ENCODE measurements at places on chromosomes 7 and 10. TPM values are rescaled to one million over a fixed set of nuclear protein-coding genes. Genes with fewer than 3 reads are reported as not detected.

The CHAT gene
- 7.4 TPM for total RNA-seq

The SLC39A12 gene
- 0.54 TPM for total RNA-seq

The HMX2 gene
- total RNA-seq: not detected

The CDC14C gene
- total RNA-seq: not detected

The GFRA1 gene
- total RNA-seq: 30.4 TPM

The ETV1 gene
- total RNA-seq: 44.5 TPM

The NPSR1 gene
- total RNA-seq: 4.4 TPM

The UFSP1 gene
- 2.3 TPM for total RNA-seq

- DNase-seq: no peak
These were observed 14.8 kb upstream of the INPP5A start for GRCh38 chr10:132522521-132523411.

DNA sequence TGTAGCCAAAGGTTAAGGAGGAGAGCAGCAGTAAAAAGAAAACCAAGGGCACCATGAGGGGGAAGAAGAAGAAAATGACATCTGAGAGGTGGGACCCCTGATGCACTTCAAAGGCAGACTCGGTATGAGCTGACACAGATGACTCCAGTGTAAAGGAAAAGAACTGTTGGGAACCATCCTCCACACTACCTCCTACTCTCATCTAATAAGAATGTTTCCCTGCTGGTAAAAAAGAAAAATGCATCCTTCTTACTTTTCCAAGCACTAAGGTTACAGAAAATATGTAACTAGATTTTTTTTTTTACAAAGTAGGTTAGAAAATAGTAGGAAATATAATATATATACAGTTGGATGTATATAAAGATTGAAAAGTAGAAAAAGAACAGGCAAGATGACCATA is 16.9 kb downstream of the TAS2R41 start:
- no peak for DNase-seq

GRCh38 chr7:23530405-23530804 is 1.4 kb downstream of the TRA2A start:
- DNase-seq: peak; percentile 16

GRCh38 chr10:46028584-46029460 is 1.6 kb downstream of the NCOA4 start:
- peak; percentile 29 for DNase-seq

GRCh38 chr10:28505359-28505959 is 27.5 kb upstream of the WAC start:
- DNase-seq: peak; percentile 53

- DNase-seq: no peak
These were observed 6.5 kb downstream of the UROS start for GRCh38 chr10:125816548-125816947.

DNA sequence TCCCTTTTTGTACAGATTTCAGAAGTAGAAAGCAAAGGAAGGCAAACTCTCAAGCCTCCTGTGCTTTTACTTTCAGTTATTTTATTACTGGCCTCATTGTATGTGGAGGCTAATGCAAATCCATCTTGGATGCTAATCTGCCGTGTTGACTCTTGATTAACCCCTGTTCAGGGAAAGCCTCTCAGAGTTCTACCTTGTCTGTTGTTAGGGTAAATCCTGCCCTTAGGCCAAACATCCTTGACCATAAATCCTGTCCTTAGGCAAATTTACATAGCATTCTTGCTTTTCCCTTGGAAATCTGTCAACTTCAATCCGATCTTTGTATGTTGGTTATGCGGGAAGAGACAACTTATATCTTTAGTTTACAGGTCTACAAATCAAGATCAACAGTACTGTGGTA is 709.9 kb upstream of the LRRTM3 start:
- no peak for DNase-seq

DNA sequence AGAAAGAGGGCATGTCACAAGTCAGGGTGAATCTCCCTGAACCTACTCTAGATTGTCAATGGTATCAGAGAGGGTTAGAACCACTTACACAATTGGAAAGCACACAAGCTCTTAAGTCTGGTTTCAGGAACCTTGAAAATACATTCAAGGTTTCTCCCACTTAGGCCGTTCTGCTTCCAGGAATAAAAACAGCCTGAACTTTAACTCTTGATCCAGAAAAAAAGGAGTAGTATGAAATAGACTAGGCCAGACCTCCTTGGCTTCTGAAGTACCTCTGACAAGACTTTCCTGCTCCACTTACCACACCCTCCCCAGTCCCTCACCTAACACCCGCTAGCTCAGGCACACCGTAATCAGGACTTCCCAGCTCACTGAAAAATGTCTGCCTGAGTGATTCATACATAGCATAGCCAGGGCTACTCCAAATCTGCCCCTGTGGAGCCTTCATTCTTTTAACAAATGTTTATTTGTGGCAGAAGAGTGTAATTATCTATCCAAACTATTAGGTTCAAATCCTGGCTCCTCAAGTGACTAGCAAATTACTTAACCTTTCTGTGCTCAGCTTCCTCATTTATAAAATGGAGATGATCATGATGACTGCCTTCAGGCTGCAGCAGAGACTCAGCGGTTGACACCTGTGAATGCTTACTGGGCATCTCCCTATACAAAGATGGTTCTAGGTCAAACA is 30.3 kb upstream of the IL6 start:
- DNase-seq: no peak

DNA sequence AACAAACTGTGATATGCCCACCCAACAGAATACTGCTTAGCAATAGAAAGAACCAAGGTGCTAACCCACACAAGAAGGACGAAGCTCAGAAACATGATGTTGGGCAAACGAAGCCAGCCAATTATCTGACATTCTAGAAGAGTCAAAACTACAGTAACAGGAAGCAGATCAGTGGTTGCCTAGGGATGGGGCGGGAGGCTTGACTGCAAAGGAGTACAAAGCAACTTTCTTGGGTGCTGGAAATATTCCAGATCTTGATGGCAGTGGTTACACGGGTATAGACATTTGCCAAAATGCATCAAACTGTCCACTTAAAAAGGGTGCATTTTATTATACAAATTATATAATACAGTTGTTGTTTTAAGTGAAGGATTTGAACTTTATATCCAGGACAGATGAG is 41.1 kb upstream of the RET start:
- no peak for DNase-seq

- no peak for DNase-seq
These were observed 144.7 kb upstream of the SHH start for GRCh38 chr7:155956977-155957376.

DNA sequence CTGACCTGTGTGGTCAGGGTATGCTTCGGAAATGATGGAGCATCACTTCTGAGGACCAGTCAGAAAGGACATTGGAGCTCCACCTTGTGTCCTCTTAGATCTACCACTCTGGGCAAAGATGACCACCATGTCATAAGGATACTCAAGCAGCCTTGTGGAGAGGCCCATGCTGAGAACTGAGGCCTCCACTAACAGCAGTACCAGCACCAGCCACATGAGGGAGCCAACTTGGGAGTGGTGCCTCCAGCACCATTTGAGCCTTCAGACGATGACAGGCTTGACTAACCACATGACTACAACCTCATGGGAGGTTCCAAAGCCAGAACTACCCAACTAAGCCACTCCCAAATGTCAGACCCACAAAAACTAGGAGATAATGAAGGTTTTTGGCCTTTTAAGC is 116.0 kb downstream of the NPTX2 start:
- no peak for DNase-seq

DNA sequence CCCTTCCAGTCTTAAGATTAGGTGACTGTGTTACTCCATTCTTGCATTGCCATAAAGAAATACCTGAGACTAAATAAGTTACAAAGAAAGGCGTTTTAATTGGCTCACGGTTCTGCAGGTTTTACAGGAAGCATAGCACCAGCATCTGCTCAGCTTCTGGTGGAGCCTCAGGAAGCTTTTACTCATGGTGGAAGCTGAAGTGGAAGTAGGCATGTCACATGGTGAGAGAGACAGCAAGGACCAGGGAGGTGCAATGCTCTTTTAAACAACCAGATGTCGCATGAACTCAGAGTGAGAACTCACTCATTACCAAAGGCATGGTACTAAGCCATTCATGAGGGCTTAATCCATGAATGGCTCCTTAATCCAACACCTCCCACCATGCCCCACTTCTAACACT is 34.0 kb upstream of the TMEM273 start:
- DNase-seq: no peak
